HCT116 (cell line): ENCODE measurements at places on chromosomes 11 and 22. TPM values are rescaled to one million over a fixed set of nuclear protein-coding genes. Genes with fewer than 3 reads are reported as not detected.

The TSPAN4 gene
- 50.3 TPM for total RNA-seq

The YAP1 gene
- 88.6 TPM for total RNA-seq

The PTPRCAP gene
- 1.4 TPM for total RNA-seq

The GAL3ST1 gene
- 2.1 TPM for total RNA-seq

The ABCG4 gene
- total RNA-seq = 1.9 TPM

The POU2AF2 gene
- total RNA-seq = not detected

The OR51E1 gene
- not detected for total RNA-seq

The FAM180B gene
- total RNA-seq = not detected

The DRAP1 gene
- total RNA-seq = 158 TPM

The SYT7 gene
- 27.4 TPM for total RNA-seq

The SPECC1L gene
- 40.8 TPM for total RNA-seq

The MYEOV gene
- total RNA-seq = 135 TPM

The NXPE2 gene
- total RNA-seq = not detected

The WT1 gene
- 0.07 TPM for total RNA-seq

The MOV10L1 gene
- not detected for total RNA-seq

The LDHAL6A gene
- total RNA-seq = not detected

The ANO3 gene
- total RNA-seq = not detected

The TRIM6 gene
- 3.0 TPM for total RNA-seq

The OR52E8 gene
- total RNA-seq = not detected

The FADS1 gene
- 56.6 TPM for total RNA-seq

The APOBEC3H gene
- 1.8 TPM for total RNA-seq

The SYT12 gene
- total RNA-seq = 4.3 TPM

The PLEKHB1 gene
- 22.9 TPM for total RNA-seq

The KCNQ1 gene
- total RNA-seq = 10.7 TPM

The PLAAT4 gene
- total RNA-seq = 0.52 TPM

The KRTAP5-7 gene
- not detected for total RNA-seq

The CNTF gene
- total RNA-seq = 2.3 TPM

The CHRM1 gene
- total RNA-seq = 0.10 TPM

The LRRC74B gene
- total RNA-seq = not detected

The TRIM66 gene
- total RNA-seq = 24.8 TPM

The PTGDR2 gene
- 0.12 TPM for total RNA-seq

The ZFPL1 gene
- total RNA-seq = 35.3 TPM

The AQP11 gene
- 0.20 TPM for total RNA-seq

The TRPC6 gene
- not detected for total RNA-seq

The OR2D2 gene
- total RNA-seq = 0.20 TPM

The GUCD1 gene
- total RNA-seq = 48.7 TPM

The TRABD gene
- total RNA-seq = 90.3 TPM

The SMC1B gene
- not detected for total RNA-seq

The PRG3 gene
- total RNA-seq = not detected

The CDHR5 gene
- not detected for total RNA-seq

The HMGXB4 gene
- 36.7 TPM for total RNA-seq

The RASSF10 gene
- not detected for total RNA-seq

The UBQLNL gene
- total RNA-seq = not detected

The OR10A4 gene
- total RNA-seq = not detected

The PSMA1 gene
- total RNA-seq = 211 TPM

The SLC17A6 gene
- not detected for total RNA-seq

The DGCR2 gene
- 42.9 TPM for total RNA-seq

The WBP2NL gene
- not detected for total RNA-seq

The ART1 gene
- not detected for total RNA-seq

The DLG2 gene
- total RNA-seq = 2.4 TPM
